H54 (cell line): ENCODE measurements at places on chromosomes 2 and 18.

GRCh38 chr2:156517419-156517818 is 81.2 kb downstream of the GPD2 start:
- no peak for DNase-seq

DNA sequence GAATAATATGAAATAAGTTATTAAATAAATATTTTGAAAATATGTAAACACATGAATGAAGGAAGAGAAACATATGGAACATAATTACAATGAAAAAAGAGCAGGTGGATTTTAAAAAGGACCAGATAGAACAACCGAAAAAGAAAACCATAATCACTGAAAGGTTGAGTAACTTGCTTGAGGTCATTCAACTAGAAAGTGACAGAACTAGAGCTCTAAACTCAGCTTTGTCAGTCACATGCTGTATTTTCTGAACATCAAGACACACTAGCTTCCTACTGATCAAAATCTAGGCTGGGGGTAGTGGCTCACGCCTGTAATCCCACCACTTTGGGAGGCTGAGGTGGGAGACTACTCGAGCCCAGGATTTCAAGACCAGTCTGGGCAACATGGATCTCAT is 30.0 kb upstream of the ITGAV start:
- DNase-seq, result no peak

GRCh38 chr2:100647709-100648108 is 84.9 kb downstream of the PDCL3 start:
- DNase-seq, result no peak

DNA sequence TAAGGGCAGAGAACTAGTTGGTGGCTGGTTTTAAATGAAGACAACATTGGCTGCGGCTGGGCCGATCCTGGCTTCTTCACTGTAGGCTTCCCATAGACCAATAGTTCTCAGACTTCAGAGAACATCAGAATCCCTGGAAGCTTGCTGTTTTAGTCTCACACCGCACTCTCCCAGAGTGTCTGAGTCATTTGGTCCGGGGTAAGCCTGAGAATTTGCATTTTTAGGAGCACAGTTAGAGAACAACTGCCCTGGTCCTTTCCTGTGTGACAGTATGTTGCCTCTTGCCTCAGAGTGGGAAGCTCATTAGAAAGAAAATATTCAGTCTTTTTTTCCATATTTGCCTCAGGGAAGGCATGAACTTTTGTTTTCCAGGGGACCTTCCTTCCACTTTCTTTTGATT is 137.1 kb upstream of the GAREM1 start:
- DNase-seq, result no peak

- no peak for DNase-seq
These were observed 13.2 kb downstream of the ASB1 start for GRCh38 chr2:238439917-238440316.

DNA sequence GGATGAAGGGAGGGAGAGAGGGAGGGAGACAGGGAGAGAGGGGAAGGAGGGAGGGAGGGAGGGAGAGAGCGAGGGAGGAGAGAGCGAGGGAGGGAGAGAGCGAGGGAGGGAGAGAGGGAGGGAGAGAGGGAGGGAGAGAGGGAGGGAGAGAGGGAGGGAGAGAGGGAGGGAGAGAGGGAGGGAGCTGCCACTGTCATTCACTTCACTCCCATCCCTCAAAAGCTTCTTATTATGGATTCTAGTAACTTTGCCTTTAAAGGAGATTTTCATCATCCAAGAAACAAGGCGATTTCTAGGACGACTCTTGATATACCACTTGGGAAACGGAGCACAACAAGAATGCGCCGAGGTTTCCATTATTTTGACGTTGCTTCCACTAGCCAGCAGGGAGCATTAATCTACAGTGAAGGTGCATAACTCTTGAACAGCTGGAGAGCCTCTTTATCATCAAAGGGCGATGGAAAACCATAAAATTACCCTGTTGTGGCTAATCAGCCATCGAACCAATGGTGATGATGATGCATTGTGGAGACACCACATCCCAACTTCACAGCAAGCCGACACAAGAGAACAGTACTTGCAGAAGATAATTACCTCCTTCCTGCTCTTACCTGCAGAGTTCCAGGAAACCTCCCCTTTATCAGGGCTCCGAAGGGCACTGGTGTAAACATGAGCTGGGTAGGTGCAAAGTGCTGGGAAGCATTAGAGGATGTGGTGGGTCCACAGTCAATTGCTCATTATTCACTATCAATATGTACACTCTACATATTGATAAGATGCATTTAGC is 130.5 kb downstream of the EIPR1 start:
- no peak for DNase-seq

GRCh38 chr2:54528311-54528955 is 72.3 kb downstream of the SPTBN1 start:
- DNase-seq, result no peak

DNA sequence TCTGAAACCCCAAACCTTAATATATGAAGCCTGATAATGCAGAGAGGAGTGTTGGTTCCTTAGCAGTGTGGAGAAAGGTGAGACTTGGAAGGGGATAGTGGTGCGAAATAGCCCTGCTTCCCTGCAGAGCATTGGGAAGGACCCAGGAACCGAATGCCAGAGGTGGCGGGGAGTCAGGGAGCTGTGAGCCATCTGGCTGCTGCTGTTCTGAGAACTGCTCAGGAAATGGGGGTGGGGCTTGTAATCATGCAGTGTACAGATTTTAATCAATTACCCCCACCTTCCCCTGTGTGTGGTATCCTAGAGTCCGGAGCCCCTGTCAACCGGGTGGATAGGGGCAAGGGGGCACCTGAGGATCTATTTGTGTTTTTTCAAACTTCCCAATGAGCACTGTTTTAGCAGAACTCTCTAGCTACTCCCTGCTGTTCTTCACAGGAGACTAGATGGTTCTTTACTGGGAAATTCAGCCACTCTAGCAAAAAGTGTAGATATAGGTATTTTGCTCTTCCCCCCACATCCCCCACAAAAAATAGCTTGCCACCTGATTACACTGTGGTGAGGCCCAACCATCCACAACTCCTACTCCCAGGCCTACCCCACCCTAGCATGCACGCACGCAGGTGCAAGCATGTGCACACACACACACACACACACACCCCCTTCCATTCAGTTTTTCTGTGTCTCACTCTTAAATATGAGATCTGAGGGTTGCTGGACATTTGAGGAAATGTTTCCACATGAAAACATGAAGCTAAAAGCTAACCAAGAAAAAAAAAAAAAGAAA is 30.1 kb upstream of the MBOAT2 start:
- DNase-seq, result no peak

DNA sequence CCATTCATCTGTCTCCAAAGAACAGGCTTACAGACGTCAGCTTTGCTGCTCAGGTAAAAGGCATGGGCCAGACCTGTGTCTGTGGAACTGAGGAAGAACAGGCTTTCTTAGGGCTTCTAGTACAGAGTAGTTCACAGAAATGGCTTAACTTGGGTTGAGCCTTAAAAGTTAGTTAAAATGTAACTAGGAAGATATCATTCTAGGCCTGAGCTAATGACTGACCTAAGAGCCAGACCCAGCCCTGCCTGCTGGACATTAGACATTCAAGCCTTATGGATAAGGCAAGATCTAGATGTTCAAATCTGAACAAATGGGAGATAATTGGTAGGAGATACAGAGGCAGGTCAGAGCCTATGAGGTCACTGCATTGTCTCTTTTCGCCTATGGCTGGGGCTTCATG is 73.9 kb upstream of the SLC14A2 start:
- DNase-seq, result no peak

DNA sequence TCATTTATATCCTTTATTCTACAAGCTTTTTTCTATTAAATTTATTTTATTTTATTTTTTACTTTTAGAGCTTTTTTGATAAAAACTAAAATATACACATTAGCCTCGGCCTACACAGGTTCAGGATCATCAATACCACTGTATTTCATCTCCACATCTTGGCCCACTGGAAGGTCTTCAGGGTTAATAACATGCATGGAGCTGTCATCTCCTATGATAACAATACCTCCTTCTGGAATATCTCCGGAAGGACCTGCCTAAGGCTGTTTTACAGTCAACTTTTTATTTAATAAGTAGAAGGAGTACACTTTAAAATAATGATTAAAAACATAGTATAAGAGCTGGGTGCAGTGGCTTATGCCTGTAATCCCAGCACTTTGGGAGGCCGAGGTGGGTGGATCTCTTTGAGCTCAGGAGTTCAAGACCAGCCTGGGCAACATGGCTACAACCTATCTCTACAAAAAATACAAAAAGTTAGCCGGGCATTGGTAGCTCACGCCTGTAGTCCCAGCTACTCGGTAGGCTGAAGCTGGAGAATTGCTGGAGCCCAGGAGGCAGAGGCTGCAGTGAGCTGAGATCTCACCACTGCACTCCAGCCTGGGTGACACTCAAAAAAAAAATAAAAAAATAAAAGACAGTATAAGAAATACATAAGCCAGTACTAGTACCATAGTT is 15.7 kb upstream of the DGUOK start:
- no peak for DNase-seq

DNA sequence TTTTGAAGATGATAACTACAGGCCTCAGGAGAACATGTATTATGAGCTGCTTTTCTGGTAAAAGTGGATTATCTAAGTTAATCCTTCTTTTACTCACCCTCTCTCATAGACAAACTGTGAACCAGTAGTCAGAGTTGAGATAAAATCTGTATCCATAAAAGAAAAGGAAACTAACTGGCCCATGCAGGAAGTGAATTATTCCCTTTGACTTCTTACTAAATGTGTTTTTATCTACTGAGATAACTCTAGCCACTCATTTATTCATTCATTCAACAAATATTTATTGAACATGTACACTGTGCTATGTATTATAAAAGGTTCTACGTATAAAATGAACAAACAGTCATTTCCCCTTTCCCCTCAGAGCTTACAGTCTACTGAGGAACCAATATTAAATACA is 10.0 kb downstream of the WDR35 start:
- DNase-seq, result no peak

DNA sequence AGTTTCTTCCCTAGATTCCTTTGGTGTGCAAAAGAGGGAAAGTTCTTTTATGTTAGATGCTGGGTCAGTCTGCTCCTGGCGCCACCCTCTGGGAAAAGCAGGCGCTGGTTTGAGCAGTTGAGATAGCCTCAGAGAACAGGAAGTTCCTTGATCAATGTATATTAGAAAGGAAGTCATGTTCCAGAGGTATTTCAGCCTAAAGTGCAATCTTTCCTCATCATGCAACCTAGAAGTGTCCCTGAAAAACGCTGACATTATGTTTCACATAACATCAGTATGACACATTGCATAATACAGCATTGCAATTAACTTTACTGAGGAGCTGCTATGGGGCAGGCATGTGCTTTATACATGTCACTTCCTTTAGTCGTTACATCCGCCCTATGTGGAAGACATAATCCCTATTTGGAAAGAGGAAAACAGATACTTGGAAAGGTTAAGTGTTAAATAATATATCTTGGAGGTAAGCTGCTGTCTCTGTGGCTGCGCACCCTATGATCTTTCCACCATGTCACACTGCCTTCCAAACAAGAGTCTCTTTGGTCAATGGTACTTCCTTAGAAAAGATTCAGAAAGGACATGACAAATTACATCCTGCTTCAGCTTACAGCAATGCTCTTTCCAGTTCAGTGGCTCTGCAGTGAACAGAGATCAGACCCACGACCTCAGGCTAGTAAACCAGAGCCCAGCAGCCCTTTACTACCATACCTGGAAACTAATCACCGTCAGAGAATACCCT is 369.7 kb downstream of the RAD51AP2 start:
- no peak for DNase-seq

DNA sequence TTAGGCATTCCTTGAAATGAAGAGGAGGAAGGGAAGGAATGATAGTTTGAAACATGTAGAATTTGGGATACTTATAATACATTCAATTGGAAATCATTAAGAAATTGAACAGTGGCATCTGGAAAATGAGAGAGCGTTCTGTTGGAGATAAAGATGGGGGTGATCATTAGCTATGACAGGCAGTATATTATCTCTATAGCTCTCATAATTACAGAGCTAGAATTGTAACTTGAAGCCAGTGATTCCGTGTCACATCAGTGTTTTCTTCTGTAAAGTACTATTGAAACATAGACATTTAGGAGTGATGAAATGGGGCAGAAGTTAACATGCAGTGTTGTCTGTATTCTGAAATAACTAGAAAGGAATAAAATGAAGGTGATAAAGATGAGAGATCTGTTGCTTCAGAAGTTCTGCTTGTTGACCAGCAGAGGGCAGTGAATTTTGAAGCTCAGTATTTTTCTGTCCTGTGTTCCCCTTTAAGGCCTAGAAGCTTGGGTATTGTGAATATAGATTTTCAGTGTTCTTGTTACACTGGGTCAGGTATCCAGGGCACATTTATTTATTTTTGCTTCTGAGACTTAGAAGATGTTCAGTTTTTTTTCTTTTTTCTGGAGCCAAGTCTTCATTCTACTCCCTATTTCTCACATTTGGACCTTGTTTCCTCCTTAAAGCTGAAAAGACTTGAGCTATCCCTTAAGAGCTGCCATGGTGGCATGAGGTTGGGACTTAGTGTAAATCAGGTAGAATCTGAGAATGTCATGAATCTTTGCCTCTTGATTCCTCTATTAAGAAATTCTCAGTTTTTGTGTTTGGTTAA is 157.4 kb downstream of the TAF4B start:
- no peak for DNase-seq

DNA sequence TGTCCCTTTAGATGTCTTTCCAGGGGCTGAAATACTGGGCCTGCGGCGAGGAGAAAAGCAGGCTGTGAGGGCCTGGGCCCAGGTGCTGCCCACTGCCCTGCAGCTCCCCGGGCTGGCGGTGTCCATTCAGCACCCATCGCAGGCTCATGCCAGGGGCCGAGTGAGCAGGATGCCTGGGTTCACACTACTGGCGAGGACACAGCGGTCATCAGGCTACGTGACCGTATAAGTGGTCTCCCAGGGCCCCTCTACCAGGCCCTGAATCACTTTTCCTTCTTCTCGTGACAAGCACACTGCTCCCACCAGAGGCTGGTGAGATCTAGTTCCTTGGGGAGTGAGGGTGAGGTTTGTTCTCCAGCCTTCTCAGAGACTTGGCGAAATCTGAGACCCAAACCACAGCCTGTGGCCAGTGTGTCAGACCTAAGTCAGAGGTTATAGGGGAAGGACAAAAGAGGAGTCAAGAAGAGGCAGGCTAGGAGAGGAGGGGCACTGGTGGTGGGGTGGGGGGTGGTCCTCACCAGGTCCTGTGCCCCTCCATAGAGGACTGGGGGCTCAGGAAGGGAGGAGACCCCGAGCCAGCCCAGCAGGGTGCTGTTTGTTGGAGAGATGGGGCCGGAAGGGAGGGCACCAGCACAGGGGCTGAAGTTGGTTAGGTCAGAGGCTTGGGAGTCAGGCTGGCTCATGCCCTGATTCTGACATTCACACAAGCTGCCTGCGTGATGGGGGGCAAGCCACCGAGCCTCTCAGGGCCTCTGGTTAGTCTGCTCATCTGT is 6.6 kb upstream of the SEMA4C start:
- peak; percentile 86 for DNase-seq

GRCh38 chr2:235010117-235010714 is 58.4 kb downstream of the SH3BP4 start:
- no peak for DNase-seq

DNA sequence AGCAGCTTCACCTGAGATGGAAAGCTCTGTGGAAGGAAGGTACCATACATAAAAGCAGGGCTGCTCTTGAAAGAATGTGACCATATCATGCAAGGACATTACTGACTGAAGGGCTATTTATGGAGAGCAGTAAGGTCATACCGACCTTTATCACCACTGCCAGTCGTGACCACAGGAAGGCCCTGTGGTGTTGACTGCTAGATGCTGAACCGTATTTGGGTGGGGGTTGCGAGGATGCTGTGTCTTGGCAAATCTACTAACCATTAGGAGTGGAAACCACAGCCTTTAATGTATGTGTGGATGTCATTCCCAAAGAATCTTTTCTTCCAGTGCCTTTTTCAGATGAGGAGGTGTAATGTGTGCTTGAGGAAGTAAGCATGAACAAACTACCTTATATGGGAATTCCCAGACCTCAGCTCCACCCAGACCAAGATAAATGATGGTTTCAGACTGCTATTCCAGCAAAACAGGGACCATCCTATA is 60.8 kb downstream of the LIMS1 start:
- DNase-seq, result no peak
